Ascending aorta (tissue), 2 donors: ENCODE measurements at places on chromosomes 6 and 20.

- no peak for DNase-seq
These were observed 5.8 kb downstream of the BTN3A3 start for GRCh38 chr6:26445934-26446667.

DNA sequence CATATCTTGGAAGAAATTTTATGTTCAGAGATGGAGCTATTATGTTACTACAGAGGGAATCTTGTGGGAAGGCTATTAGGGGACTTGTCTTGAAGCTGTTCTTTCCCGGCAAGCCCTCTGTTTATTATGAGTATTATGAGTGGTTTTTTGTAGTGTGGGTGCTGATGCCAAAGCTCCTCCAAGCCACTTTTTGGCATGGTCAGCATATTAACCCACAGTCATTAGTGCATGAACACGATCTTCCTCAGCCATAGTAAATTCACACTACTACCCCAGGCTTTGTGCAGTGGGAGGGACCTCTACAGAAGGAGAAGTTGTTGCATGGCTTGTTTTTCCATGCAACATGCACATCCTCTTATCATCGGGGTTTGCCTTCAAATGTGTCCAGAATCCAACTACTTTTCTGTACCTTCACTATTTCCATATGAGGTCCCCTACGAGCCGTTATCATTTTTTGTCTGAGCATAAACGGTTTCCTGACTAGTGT is 6.5 kb upstream of the BMP6 start:
- no peak for DNase-seq

DNA sequence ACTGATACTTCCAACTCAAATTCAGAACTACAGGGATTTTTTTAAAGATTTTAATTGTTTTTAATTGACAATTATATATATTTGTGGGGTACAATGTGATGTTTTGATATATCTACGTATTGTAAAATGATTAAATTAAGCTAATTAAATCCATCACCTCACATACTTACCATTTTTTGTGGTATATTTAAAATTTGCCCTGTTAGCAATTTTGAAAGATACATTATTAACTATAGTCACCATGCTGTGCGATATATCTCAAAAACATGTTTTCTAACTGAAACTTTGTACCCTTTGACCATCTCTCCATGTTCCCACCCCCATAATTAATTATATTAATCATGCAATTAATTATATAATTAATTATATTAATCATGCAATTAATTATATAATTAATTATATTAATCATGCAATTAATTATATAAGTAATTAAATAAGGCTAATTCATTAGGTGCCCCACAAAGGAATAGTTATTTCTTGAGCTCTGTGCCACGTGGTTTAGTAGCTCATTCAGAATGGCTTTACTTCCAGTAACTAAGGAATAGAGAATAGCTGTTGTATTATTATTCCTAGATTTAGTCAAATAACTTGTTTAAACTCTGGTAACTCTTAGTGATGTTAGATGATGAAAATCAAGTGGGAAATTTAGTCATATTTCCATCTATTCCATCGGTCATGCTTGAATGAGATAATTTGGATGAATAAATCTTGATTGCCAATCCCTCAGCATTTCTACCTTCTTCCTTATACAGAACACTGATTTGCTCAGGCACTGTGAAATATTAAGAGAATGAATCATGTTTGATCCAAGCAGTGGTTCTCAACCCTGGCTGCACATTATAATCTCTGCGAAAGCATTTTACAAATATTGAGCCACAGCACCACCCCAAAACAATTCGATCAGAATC is 25.1 kb downstream of the LOC128125822 start:
- DNase-seq = no peak

GRCh38 chr20:25444556-25444955 is 37.1 kb downstream of the GINS1 start:
- DNase-seq = no peak

GRCh38 chr6:139251045-139251690 is 40.6 kb downstream of the TXLNB start:
- no peak for DNase-seq
